ENCODE measurements at places on chromosomes 16 and 17.
A peak's percentile ranks its signal among the peaks of the same experiment; 100 is the strongest.

DNA sequence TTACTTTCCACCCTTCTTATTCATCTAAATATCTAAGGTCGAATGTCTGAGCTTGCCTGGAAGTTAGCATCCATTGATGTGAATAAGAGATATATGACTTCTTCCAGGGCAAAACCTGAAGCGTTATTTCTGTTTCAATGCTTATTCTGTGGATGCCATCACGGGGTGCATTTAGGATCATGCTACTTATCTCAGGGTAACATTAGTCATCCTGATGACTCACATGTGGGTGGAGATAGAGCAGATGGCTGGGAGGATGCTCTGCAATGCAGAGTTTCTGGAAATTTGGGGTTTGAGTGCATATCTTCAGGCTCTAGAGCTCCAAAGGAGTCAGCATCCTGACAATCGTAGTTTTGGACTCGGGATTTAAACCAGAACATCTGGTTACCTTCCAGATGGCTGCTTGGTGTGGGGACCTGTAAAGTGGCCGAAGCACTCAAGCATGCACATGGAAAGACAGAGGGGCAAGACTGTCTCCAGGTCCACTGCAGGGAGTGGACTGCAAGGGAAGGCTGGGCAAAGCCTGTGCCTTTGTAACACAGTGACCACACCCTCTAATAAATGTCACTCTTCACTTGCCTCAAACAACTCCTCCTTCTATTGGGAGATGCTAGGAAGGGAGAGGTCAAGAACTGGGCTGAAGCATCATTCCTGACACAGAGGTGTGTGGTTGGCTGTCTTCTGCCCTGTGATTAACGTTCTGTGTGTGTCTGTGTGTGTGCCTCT lies 175.2 kb upstream of the SALL1 start:
- no peak for DNase-seq

- no peak for DNase-seq
Observed at GRCh38 chr17:15650741-15651582, 31.5 kb upstream of the FBXW10B start.

GRCh38 chr17:43732958-43733357 lies 25.6 kb downstream of the SOST start:
- DNase-seq = no peak

DNA sequence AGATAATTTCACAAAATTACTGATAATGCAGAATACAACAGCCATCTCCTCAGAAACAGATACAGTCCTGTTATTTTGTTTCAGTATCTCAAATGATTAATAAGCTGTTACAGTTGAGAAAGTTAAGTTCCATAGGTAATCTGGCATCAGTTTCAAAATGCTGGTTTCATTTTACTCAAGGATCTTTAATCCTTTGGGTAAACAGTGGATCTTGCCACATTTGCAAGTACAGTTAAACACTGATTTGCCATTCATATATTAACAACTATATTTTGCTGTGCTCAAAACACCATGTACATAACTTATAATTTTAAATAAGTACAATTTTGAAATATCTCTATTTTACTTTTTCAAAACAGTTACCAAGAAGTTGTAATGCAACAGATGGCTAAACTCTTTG lies 31.2 kb downstream of the RPGRIP1L start:
- DNase-seq = no peak

DNA sequence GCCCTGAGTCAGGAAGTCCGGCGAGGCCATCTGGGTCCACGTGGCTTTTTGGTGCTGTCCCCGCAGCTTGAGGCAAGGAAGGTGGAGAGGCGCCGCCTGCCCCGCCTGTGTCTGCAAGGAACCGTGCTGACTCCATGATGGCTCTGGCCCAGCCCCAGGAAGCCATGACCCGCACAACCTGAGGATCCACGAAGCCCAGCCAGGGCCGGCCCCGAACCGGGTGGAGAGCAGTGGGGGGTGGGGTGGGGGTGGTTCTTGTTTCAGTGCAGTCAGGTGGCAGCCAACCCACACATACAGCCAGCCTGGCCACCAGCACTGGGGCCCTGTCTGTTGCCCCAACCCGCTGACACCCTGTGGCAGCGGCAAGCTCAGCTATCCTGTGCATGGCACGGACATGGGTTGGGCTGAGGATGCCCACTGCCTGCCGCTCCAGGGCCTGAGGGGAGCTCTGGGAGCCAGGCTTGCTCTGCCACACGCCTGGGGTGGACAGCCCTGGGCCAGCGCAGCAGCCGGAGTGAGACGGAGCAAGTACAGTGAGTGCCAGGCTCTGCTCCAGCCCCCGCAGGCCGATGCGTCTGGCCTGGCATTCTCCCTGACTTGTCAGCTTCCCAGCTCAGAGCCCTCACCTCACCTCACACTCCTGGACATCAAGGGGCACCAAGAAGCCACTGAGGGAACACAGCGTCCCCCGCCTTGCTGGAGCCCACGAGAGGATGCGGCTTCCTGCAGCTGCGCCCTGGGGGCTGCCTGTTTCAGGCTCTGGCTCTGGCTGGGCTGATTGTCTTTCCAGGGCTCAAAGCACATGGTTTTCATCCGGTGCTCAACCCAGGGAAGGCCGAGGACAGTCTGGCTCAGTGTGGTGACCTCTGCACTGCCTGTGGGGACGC lies 68.8 kb downstream of the LMF1 start:
- DNase-seq = no peak

DNA sequence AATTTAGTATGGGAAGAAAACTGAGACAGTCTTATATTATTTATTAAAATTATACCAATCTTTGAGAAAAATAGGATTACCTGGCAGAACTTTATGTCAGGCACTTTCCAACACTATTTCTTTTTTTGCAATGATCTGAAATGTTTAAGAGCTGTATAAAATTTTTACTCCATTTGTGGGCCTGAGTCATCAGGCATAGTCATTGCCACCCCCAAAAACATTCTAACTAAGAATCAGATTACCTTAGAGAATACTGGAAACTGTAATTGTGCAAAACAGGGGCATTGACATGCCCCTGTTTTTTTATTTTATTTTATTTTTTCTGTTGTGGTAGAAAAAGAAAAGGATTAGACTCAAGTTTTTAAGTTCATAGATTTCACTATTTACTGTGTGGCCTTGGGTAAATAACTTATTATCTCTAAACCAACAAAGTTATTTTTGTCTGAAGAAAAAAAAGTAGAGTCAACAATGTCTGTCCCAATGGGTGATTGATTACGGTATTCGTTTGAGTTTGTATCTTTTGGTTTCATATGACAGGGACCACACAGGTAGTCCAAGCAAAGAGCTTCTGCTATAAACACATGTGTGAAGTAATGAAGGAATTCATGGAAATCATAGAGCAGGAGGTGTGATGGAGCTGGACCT lies 24.6 kb downstream of the VAT1L start:
- no peak for DNase-seq

GRCh38 chr17:76458580-76459490 lies 5.9 kb upstream of the UBE2O start:
- DNase-seq = peak; percentile 55
